ENCODE measurements at places on chromosomes 6 and 20. TPM values are rescaled to one million over a fixed set of nuclear protein-coding genes. Genes with fewer than 3 reads are reported as not detected.

DNA sequence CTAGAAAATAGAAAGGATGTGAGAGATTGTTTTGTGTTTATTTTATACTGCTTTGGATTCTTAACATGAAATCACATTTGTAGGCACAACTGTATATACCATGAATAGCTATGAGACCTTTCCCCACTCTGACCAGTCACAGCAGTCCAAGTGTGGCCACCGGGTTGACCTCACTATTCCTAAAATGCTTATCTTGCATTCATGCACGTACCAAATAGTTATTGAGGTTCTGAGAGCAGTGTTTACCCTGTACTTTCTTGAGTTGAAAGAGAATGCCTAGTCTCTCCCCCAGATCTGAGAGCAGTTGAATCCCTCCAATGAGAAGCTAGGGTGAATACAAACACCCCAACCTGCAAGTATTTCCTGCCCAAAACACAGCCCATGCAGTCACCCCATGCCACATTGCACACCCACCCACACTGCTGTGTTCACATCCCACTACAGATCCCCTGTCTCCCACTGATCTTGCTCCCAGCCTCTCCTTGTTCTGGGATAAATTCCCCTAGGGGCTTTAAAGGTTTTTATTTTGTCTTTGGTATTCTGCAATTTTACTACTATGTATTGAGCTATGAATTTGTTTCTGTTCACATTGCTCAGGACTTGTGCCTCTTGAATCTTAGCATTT is 51.6 kb downstream of the GOPC start:
- DNase-seq, result no peak

RIPOR2 gene
- total RNA-seq, result 14.1 TPM

DNA sequence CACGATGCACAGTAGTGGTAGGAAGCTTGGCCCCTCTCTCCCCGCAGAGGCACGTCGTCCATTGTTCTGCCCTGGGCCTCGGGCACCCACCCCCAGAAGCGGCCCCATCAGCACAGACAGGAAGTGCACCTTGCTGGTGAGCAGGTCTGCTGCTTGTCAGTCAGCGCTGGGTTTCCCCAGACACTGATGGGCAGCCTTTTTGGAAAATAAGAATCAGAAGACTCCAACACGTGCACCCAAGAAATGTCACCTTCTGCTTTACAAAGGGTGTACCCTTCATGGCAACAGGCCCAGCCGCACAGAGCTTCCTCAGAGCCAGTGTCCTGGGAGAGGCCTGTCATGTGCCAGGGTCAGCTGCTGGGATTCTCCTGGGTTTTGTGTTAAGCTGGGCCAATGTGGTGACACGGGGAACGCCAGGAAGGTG is 34.7 kb upstream of the IRF4 start:
- no peak for DNase-seq

TAGAP gene
- total RNA-seq, result 2.5 TPM

DNA sequence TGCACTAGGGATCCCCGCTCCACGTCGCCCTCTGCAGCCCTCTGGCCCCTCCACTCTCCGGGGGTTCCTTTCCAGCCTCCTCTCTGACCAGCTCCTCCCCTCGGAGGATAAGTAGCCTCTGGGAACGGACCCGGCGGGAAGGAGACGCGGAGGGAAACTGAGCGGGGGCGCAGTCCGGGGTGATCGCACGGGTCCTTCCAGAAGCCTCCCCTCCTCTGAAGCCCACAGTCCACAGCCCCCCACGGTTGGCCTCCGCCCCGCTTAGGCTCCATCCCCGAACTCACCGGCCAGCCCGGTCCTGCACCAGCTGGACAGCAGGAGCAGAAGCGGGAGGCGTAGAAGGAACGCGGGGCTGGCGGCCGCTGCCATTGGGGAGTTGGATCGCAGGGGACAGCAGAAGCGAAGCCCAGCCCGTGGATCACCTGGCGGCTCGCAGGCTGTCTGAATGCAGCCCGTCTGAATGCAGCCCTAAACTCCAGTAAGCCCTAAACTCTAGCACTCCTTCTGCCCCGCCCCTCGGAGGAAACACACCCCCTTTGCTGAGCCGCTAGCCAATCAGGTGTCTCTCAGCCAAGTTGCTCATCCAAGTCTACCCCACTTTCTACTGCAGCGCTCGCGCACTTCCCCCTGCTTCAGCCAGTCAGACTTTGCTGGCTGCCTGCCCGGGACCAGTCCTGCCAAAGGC is at the start of gene RAET1G:
TSS of gene RAET1G (minus strand) at position 480 of the 685 bp plus-strand sequence. CDS start at position 369, 111 bp downstream.
- peak; percentile 88 for DNase-seq

DNA sequence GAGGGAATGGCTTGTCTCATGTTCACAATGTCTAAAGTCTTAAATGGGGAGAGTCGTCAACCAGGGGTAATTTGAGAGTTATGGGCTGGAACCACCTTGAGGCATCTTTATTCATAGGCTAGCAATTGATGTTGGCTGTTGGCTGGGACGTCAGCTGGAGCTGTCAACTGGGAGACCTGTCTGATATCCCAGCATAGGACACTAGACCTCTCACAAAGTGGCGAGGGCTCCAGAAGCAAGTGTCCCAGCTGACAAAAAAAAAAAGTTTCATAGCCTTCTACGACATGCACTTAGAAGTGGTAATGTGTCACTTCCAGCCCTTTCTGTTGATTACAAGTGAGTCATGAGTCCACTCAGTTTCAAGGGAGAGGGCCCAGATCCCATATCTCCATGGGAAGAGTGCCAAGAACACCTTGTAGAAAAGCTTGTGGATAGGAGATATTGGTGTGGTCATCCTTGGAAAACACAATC is 278.0 kb downstream of the ESR1 start:
- DNase-seq, result no peak

DNA sequence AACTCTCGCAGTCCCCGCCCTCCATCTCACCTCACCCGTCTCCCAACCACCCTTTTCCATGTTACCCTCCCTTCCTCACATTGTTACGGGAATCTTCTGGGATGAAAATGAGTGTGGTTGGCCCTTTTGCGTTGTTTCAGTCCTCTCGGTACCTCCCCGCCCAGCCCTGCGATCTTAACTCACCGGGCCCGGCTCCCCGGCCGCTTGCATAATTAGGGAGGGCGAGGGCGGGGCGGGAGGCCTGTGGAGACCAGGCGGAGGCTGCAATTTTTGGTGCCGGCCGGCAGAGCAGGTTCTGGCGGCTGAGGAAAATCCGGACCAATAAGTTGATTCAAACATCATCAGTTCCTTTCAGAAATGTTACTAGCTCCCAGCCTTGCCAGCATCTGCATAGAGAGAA is 25.2 kb downstream of the TFAP2B start:
- DNase-seq, result no peak

- no peak for DNase-seq
These were observed 173.1 kb upstream of the KCNK16 start for GRCh38 chr6:39495640-39496039.

All from urinary bladder (tissue), 4 donors.